ENCODE measurements at places on chromosomes 16 and 17.

DNA sequence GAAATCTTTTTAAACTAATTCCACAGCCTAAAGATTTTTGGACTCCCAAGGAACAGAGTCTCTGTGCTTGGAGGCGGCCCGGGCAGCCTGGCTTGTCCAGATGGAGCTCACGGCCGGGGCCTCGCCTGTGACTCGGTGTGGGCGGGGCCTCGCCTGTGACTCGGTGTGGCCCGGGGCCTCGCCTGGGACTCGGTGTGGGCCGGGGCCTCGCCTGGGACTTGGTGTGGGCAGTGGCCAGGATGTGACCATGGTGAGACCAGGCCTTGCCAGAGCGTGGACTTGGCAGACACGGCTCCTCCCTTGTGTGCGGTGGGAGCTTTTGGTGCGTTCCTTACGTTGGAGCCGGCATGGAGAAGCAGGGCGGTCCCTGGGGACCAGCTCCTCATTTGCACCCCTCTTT, 92.3 kb downstream of the METRNL start:
- no peak for DNase-seq

- no peak for DNase-seq
These were observed 1.0 kb downstream of the PER1 start for GRCh38 chr17:8151120-8151640.

DNA sequence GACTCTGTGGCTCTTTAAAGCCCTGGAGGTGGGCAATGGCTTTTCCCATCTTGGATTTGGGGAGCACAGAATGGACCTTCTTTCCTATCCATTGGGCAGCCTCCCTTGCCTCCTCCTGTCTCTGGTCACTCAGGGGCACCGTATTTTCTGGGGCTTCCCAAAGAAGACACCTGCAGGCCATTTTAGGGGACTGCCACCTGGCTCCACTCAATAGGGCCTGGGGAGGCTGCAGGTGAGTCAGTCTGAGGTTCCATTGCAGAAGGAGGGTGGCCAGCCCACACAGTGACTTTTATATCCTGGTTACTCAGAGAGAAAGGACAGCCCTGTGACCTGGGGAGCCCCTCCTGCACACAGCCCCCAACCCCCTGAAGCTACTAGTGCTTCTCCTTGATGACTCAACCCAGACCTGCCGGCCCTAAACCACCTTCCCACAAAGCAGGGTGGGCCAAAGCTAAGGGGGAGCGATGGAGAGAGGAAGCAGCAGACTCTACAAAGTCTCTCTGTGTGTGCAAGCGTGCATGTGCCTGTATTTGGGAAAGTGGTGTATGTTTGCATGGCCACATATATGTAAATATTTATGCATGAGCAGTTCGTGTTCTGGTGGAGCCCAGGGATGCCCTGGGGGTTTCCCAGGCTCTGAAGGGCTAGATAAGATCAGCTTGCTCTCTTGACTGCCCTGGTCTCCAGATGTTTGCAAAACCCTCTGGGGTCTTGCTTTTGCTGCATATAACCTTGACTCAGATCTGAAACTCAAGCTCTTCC, 5.0 kb downstream of the CX3CL1 start:
- no peak for DNase-seq

GRCh38 chr17:30093463-30094147, 23.0 kb upstream of the NSRP1 start:
- no peak for DNase-seq

DNA sequence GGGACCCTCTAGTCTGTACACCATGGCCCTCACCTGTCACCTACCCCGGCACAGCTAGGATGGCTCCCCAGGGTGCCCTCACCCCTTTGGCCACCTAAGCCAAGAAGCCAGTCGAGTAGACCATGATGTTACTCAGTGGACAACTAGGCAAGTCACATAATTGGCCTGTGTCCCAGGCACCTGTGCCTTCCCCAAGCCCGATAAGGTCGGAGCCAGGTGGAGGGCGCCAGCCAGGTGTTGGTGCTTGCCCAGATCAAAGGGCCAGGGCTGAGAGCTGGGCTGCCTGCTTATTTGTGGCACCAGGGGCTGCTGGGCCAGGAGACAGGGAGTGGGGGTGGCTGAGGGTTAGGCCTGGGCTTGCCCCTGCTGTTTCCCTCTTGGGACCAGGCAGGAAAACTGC, 16.8 kb downstream of the SPNS2 start:
- no peak for DNase-seq

DNA sequence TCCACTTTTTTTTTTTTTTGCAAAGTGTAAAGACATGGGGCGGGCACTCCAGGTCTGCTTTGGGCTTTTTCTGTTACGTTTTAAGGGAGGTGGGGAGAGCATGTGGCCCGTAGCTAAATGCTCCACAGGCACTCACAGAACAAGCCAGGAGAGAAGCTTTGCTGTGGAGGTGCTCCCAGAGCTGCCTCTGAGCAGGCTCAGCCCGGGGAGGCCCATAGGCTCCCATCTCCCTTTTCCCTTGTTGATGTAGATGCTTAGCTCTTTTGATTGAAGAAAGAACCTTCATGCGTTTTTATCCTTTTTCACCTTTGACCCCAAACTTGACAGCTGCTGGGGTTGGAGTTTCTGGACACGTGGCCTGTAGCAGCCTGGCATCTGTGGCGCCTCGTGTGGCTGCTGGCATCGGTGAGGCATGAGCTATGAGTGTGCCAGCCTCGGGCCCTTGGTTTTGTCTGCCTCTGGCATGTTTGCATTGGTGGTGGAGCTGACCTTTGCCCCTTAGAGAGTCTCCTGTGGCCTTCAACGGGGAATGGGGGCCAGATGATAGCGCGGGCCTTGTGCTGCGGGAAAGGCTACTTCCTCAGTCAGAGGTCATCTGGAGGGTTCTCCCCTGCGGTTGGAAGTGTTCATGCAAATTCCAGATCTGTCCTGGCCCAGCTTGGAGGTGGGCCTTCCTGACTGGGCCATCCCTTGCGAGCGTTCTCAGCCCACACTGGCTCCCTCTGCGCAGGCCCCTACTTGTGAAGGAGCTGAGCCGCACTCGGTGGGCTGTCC, 20.0 kb upstream of the IL17C start:
- DNase-seq, result no peak

DNA sequence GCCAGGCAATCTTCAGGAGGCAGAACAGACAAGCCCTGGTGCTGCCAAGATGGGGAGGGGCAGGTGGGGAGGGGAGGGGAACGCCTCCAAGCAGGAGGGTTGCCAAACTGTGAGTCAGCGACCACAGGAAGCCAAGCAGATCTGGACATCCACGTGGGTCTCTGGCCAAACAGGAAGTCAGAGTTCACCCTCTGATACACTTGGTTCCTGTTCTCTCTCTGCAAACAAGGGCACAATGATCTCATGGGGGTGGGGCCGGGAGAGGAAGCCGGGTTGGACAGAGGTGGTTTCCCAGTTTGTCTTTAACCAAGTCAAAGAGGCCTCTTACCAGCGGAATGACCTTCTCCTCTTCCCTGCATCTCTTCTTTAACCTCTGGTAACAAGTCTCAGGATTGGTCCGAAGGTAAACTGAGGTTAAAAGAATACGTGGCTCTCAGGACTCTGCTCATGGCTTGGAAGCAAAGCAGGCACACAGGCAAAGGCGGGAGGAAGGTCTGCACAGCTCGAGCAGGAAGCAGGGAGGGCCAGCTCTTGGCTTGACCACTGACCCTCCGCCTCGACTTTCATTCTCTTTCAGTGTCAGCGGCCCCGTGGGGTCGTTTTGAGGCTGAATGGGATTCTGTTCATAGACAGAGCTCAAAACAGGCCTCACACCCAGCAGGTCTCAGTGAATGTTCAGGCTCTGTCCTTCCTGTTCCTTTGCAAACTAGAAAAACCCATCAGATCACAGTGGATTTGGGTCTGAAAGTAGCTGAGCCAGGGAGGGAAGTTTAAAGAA, 32.9 kb downstream of the TK2 start:
- DNase-seq, result no peak

DNA sequence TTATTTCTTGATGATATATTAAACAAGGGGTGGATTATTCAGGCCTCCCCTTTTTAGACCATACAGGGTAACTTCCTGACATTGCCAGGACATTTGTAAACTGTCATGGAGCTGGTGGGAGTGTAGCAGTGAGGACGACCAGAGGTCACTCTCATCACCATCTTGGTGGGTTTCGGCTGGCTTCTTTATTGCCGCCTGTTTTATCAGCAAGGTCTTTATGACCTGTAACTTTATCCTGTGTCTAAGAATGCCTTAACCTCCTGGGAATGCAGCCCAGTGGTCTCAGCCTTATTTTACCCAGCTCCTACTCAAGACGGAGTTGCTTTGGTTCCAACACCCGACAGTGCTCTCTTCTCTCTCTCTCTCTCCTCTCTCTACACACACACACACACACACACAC, 221.9 kb downstream of the C16orf95 start:
- DNase-seq, result no peak

GRCh38 chr16:77650761-77651160, 71.6 kb upstream of the NUDT7 start:
- DNase-seq, result no peak

DNA sequence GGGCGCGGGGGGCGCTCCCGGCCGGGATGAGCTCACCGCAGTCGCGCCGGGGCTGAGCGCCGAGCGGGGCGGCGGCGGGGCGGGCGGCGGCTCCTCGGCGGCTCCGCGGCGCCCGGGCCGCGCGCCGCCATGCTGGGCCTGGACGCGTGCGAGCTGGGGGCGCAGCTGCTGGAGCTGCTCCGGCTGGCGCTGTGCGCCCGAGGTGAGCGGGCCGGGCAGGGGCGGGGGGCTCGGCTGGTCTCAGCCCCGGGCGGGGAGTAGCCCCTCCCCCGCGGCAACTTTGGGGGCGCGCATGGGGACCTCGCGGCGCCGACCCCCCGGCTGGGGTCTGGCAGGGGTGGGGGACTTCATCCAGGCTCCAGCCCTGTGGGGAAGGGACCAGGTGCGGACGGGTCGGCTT, at the start of gene ARHGDIG:
ARHGDIG (plus strand) TSS at position 40 of the 400 bp plus-strand sequence; CDS start at position 130, 90 bp downstream.
- no peak for DNase-seq

DNA sequence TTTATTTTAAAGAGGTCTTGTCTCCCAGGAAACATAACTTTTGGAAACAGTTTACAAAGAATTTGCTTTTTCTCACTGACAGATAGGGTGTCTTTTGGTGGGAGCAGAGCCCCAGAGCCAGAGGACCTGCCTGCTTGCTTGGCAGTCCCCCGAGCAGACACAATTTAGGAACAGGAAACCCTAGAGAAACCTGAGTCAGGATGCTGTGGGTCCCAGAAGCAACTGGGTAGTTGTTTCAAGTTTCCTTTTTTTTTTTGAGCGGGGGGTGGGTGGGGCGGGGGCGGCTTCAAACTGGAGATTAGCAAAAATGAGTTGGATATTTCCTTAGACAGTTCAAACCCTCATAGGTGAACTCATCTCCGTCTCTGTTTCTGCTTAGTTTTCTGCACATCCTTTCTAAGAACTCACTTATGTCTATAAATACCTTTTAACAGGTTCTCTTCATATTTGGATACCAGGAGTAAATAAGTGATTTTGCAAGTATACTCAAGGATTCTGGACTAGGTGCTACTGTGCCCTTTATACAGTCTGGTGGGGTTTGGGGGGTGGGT, 135.1 kb downstream of the PRKCA start:
- DNase-seq, result no peak

GRCh38 chr16:51577621-51578303, 426.7 kb upstream of the SALL1 start:
- no peak for DNase-seq

GRCh38 chr17:81849457-81849856, 10.9 kb downstream of the P4HB start:
- no peak for DNase-seq

- no peak for DNase-seq
These were observed 160.3 kb downstream of the RPTOR start for GRCh38 chr17:80704894-80705293.

- DNase-seq, result no peak
These were observed 8.3 kb upstream of the LPCAT2 start for GRCh38 chr16:55500530-55501011.

DNA sequence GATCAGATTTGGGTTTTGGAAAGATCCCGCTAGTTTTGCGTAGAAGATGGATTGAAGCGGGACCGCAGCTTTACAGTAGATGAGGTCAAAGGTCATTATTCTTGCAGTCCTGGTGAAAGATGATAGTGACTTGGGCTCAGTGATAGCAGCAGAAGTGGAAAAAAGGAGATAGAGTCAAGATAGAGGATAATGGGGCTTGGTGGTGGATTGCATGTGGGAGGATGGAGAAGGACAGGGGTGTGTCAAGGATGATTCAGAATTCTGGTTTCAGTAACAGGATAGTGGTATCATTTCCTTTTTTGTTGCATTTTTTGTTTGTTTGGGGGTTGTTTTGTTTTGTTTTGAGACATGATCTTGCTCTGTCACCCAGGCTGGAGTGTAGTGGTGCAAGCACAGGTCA, 28.7 kb downstream of the CHD9NB start:
- DNase-seq, result no peak

- DNase-seq, result no peak
These were observed 21.2 kb downstream of the SOCS3 start for GRCh38 chr17:78338486-78339259.

- no peak for DNase-seq
These were observed 1.1 kb upstream of the BRCA1 start for GRCh38 chr17:43125967-43126910.

DNA sequence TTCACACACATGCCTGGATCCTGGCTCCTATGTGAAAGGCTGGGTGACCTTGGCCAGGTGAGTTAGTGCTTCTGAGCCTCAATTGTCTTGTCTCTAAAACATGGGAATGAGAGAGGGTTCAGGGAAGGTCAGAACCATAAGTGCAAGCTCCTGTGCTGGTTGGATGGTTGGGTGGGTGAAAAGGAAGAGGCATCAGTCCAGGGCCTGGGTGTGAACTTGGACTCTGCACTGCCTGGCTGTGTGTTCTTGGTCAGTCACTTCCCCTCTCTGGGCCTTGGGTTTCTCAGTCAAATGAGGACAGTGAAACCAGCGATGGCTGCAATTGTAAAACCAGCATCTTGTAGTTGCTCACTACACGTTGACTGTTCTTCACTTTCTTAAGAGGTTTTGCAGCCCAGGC, 643 bp upstream of the KCNG4 start:
- DNase-seq, result no peak

DNA sequence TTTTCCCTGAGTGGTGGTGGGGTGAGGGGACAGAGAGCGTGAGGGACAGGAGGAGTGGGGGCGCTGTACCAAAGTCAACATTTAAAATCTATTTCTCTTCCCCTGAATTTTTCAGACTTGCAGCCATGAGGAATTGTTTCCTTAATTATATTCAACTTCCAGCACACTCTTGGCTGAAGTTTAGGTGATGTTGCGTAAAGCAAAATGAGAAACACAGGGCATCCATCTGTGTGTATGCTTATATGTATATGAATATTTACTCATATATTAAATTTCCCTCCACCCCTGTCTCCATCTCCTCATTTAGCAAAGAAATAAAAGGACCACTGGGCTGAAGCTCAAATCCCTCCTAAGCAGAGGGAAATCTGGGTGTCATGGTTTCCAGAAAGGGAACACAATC, 218.1 kb downstream of the XYLT1 start:
- DNase-seq, result no peak

Measured in NCI-H2081 treated with DMSO at 0.1 percent for 48 hours (cell line).